ENCODE measurements at places on chromosomes 5 and 9.
A peak's percentile ranks its signal among the peaks of the same experiment; 100 is the strongest.

DNA sequence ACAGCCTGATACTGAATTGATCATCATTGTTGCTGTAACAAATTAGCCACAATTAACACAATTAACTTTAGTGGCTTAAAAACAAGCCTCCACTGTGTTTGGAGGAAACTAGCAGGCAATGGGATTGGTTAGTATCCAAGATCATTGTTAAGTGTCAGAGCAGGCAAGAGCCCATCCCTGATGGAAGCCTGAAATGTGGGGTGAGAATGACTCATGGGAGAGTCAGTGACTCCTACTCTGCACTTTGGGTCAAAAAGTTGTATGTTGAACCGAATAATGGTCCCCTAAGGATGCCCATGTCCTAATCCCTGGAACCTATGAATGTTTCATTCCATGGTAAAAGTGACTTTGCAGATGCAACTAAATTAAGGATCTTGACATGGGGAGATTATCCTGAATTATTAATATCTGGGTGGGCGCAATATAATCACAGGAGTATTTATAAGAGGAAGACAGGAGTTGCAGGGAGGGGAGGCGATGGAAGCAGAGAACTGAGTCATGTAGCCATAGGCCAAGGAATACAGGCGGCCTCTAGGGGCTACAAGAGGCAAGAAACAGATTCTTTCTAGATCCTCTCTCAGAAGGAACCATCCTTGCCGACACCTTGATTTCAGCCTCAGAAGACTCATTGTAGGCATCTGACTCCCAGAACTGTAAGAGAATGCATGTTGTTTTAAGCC lies 28.8 kb downstream of the ALG2 start:
- no peak for DNase-seq

DNA sequence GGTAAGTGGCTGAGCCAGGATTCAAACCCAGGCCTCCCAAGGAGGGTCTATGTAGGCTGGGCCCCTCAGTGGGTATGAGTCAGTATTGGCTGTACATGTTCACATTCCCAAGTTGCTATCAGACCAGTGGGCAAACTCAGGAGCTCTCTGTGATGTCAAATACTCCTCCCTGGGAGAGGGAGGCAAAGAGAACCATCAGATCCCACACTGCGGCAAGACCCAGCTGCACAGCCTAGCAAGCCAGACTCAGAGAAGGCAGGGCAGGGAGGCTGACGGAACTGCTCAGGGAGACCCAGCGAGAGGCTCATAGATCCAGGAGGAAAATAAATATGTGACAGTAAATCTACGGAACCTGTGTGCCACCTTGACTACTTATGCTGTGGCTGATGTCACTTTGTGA lies 42.6 kb upstream of the SAP30L start:
- no peak for DNase-seq

DNA sequence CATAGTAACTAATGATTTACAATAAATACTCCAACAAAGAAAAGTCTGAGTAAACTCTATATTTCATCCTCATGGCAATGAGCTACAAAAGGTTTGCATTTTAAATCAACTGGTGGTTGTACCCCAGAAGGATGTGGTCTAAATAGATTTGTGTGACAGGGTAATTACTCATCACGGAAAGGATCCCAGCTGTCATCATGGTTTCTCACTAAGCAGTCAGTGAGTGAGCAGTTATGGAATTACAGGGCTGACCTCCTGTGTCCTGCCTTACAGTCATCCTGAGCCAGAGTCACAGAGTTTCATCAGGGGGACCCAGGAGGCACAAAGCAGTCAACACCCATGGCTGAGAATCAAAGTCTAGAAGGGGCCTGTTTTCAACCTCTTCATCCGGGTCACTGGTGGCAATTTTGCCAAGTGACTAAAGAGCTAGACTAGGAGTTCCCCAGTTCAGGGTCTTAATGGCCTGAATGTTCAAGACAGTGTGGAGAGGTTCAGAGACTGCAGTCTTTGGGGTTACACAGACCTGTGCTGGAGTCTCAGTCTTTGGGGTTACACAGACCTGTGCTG lies 210.7 kb upstream of the SLC24A2 start:
- DNase-seq: peak; percentile 26

DNA sequence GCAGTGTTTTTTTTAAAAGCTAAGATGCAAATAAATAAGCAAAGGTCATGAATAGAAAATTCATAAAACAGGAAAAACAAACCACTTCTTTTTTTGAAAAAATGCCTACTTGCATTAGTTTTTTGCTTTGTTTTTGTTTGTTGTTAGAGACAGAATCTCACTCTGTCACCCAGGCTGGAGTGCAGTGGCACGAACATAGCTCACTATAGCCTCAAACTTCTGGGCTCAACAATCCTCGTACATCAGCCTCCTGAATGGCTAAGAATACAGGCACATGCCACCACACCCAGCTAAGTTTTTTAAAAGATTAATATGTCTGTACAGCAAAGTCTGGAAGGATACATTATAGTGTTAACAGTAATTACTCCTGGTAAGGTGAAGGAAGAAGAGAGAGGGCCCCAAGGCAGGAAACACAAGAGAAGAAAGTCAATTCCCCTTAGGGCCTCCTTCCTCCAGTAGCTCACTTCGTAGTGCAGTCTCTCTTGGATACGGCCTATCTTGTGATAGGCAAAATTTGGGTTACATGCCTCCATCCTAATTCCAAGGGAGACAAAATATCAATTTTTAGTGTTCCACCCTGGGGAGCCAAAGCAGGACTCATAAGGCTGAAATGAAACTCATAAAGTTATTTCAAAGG lies 15.3 kb downstream of the FAM169A start:
- DNase-seq: no peak

- DNase-seq: no peak
These were observed 68.2 kb downstream of the EBF1 start for GRCh38 chr5:159031513-159031912.

- DNase-seq: peak; percentile 55
These were observed 438 bp downstream of the SOX30 start for GRCh38 chr5:157651623-157652376.

DNA sequence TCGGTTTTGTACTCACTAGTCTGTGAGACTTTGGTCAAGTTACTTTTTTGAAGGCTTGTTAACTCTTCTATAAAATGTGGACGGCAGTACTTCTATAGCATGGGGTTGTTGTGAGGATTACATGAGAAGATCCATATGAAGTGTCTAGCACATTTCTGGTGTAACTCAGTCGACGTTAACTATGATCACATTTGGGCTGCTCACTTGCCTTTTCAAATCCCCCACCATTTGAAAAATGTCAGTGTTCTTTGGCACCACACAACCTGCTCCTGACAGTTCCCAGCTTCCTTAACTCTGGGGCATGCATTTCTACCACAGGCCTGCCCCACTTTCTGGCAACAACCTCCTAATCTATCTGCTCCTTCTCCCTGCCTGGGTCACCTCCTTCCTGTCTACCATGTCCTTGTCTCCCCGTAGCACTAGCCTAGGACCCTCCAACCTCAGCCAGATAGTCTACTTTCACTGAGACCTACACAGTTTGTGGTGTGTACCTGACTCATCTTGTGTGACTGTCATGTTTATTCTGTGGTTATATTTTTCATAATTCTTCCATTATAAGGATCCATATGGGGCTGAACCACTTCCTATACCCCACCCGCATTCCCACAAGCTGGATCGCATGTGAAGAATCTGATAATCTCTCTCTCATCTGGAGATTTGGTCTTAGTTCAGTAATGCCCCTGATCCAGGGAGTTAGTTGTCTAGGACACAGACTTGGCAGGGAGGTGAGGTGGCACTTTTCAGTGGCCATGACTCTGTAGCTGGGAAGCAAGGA lies 30.2 kb upstream of the BASP1 start:
- DNase-seq: no peak

GRCh38 chr9:122918310-122918709 lies 5.2 kb upstream of the ZBTB6 start:
- no peak for DNase-seq

DNA sequence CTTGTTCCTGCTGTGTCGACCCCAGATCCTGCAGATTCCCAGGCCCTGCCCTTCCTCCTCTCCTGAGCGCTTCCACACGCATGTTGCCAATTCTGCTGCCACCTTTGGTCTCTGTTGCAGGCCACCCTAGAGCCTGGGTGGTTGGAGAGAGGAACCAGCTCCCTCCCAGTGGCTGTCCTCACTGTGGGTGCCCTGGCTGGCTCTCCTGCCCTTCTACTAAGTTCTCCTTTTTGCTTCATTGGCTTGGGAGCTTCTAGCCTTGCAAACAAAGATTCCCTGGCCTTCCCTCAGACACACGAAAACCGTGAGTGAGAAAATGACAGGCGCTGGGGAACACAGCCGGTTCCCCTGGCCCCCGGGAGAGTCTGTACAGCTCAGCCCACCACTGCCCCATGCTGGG lies 14.2 kb upstream of the NCS1 start:
- DNase-seq: no peak

GRCh38 chr5:151223447-151224264 lies at the start of gene CCDC69:
Gene CCDC69 (minus strand): TSS chr5:151224092. CDS start chr5:151223970, 122 bp downstream.
- DNase-seq: no peak

DNA sequence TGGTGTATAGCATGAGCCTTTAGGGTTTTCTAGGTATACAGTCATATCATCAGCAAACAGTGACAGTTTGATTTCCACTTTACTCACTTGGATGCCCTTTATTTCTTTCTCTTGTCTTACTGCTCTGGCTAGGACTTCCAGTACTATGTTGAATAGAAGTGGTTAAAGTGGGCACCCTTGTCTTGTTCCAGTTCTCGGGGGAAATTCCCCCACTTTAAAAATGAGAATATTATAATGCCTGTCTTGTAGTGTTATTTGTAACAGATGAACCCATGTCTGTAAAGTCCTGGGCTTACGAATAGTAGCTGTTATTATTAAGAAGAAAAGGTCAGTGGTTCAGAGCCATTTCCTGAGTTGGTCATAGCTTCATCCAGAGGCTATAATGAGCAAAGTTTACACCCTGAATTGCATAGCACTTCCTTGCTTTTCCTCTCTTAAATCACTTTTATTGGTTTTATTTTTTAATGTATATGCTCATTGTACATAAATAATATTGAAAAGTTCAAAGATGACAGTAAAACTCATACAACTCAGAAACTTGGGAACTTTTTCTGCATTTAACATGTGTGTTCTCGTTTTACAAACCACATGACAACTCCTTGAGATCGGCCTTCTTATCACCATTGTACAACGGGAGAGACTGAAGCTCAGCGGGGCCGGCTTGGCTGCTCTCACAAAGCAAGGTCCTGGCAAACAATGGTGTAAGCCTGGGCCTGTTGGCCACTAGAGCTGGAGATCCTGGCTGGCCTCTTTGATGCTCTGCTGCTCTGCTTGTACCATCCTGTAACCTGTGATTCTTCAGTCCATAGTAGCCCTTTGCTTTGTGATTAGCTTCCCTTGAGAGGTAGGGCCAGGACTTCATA lies 85.2 kb downstream of the CYFIP2 start:
- no peak for DNase-seq

- DNase-seq: no peak
These were observed 7.4 kb downstream of the CPEB4 start for GRCh38 chr5:173895401-173896165.

DNA sequence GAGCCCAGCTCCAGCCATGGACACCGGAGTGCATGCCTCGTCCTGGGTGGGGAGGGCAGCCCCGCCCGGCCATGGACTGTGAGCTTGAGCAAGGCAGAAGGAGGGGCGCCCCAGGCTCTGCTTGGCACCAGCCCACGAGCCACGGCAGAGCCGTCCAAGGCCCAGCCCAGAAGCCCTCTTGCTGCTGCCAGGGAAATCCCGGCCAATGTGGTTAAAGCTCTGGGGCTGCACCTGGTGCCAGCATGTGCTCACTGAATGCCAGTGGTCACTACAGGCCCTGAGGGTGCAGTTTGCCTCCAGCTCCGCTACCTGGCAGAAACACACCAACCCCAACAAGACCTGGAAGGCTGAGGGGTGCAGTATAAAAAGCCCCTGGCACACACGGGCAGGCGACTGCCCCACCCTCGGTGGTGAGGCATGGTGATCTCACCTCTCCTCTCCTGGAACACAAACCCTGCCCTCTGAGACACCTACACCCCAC lies 11.8 kb downstream of the BRD3 start:
- DNase-seq: no peak

- no peak for DNase-seq
These were observed 16.9 kb upstream of the UBAP2 start for GRCh38 chr9:34065541-34065940.

- DNase-seq: no peak
These were observed 347.6 kb downstream of the GADD45G start for GRCh38 chr9:89952401-89952800.

GRCh38 chr5:139453683-139454567 lies 8.6 kb downstream of the ECSCR start:
- peak; percentile 47 for DNase-seq

DNA sequence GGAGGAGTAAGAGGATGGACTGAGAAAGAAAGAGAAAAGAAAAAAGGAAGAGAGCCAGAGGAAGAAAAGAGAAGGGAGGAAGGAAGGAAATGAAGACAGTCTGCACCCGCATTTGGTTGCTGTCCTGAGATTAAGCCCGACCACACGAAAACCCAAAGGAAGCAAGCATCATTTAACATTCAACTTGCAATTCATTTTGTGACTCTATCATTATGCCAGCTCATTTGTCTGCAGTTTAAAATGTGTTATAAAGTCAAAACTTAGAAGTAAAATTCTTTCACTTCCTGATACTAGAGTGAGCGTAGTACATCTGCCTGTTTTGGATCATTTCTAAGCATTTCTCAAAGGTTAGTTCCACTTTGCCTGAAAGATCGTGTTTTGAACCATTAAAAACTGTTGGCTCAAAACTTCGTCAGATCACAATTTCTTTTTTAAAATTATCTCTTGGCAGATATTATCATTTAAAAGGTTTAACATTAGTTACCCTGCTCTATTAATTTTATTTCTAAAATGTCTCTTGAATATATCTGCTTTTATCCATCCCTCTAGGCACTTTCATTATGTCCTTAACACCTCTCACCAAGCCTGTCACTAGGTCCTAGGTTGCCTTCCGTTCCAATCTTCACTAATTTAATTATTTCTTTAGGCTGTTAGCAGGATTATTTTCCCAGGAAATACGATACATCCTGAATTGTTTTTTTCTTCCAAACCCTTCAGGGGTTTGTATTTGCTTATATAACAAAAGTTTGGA lies 240.9 kb downstream of the TLE4 start:
- no peak for DNase-seq

DNA sequence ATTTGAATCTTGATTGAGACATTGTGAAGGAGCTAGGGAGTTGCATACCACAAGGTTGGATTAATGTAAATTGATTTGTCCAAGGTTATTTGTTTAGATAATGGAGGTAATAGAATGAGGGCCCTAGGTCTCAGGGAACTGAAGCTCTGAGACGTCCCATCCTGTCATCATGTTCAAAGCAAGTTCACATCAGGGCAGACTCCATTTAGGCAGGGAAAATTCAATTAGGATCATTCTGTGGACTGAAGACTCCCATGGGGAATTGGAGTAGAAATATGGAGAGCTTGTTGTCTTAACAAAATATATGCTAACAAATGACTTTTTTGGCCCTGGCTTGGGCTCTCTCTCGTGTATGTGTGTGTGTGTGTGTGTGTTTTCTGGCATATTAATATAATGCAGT lies 722.0 kb upstream of the ADAMTS16 start:
- DNase-seq: no peak

All from activated CD8-positive, alpha-beta memory T cell treated with anti-CD3 and anti-CD28 coated beads for 4 hours (primary cell).